ENCODE measurements at places on chromosomes 16 and 17.

GRCh38 chr16:54703339-54703738, 227.3 kb upstream of the IRX5 start:
- DNase-seq = peak; percentile 10

DNA sequence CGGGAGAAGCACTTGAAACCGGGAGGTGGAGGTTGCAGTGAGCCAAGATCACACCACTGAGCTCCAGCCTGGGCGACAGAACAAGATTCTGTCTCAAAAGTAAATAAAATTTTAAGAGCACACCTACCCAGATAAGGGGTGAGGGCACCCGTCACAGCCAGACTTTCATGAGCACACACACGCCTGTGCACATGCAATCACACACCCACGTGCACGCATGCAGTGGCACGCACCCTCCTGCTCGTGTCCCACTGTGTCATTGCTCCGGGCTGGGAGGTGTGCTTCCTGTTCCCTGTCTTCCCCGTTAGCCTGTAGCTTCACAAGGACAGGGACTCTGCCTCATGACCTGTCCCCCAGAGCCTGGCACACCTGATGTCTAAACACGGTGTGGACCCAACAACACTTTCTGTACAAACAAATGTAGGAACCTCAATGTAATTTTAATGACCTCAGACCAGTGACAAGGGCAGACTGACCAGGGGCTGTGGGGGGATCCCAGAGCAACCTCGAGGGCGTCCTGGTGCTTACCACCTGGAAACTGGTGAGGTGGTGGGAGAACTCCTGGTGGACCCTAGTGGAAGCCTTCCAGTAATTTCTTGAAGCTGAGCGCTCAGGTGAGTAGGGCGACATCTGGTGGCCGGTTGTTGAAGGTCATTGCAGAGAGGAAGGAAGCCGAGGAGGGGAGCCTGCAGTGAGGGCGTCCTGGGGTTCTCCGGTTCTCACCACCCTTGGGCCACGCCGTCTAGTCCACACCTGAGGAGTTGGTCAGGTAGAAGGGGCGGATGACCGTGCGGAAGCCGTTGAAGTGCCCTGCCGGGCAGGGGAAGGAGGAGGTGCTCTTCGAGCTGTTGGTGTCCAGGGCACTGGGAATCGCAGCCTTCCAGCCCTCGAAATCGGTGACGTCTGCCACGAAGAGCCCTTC, 8.6 kb downstream of the LGALS3BP start:
- DNase-seq = peak; percentile 63

DNA sequence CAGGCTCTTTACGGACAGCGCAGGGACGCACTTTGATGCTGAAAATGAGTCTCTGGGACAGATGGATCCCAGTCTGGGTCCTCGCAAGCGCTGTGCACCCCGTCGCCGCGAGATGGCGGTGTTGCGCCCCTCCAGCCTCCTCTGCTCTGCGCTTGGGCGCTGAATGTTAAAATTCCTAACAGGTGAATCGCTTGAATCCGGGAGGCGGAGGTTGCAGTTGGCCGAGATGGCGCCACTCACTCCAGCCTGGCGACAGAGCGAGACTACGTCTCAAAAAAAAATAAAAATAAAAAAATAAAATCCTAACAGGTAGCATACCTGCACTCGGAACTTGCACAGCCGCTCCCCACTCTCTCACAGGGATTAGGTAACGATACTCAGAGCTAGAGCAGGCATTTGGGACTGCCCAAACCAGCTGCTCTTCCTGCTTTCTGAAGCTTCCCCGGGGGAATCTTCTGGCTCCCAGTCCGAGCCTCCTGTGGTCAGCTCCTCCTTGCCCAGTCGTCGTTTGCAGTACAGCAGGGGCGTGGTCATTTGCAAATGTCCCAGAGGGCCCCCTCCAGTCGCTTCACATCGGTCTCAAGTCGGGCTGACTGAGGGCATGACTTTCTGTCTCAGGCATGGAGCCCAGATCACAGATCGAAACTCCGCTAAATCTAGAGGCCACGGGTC, 26.2 kb upstream of the OSGIN1 start:
- peak; percentile 8 for DNase-seq

DNA sequence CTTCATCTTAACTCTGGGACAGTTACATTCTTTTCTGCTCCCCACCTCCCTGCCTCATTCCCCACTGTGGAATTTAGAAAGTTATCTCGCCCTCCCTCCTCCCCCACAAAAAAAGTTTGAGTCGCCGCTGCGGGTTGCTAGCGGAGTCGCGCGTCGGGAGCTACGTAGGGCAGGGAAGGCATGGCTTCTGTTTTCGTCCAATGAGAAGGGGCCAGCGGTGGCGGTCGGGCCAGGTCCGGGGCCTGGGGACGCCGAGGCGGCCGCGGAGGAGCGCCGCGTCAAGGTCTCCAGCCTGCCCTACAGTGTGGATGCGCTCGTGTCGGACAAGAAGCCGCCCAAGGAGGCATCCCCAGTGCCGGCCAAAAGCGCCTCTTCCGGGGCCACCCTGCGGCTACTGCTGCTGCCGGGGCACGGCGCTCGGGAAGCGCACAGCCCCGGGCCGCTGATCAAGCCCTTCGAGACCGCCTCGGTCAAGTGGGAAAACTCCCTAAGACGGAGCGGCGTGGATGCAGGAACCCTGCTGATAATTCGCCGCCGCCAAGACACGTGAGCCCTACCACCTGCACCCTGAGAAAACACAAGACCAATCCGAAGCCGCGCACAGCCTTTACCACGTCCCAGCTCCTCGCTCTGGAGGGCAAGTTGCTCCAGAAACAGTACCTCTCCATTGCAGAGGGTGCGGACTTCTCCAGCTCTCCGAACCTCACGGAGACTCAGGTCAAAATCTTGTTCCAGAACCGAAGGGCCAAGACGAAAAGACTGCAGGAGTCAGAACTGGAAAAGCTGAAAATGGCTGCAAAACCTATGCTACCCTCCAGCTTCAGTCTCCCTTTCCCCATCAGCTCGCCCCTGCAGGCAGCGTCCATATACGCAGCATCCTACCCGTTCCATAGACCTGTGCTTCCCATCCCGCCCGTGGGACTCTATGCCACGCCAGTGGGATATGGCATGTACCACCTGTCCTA, 8.9 kb downstream of the OR4D1 start:
- DNase-seq = no peak

- DNase-seq = peak; percentile 50
Observed at GRCh38 chr16:50238868-50239301, 27.5 kb upstream of the ADCY7 start.

- DNase-seq = no peak
Observed at GRCh38 chr16:82259731-82260130, 89.7 kb upstream of the MPHOSPH6 start.

- no peak for DNase-seq
Observed at GRCh38 chr16:84703681-84704080, 3.9 kb downstream of the USP10 start.

GRCh38 chr16:56306690-56307533, 115.6 kb downstream of the GNAO1 start:
- DNase-seq = no peak

DNA sequence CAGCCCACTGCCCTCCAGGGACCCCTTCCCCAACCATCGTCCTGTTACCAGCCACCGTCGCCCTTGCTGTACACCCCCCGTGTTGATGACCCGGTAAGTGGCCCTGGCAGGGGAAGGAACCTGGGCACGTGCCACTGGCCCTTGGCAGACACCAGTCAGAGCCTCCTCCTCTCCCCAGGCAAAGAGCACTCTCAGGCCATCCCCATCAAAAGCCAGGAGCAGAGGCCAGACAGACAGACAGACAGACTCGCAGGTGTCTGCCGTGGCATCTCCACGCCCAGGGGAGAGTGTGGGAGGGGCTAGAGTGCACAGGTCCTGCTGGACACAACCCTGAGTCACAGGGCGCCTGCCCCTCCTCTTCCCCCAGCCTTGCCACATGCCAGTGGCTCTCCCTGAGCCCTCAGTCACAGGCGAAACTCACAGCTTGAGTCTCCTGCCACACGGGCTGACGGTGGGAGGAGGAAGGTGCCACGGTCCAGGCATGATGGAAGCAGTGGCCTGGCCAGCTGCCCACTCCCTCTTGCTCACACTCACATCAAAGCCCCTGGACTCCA, 7.8 kb downstream of the CLCN7 start:
- DNase-seq = no peak

GRCh38 chr17:27990100-27990499, 52.4 kb upstream of the NLK start:
- no peak for DNase-seq

GRCh38 chr17:66357037-66357436, 54.6 kb downstream of the PRKCA start:
- DNase-seq = no peak

DNA sequence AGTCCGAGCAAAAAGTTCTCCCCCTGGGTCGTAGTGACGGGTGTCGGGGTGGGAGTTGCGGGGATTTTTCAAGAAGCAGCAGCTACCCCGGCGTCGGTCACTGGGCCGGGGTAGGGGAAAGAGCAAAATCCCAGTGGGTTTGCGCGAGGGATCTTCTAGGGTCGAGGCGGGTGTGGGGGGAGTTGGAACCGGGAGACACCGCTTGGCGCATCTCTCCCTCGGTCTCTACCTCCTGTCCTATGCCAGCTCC, 2.3 kb upstream of the UBTF start:
- no peak for DNase-seq

DNA sequence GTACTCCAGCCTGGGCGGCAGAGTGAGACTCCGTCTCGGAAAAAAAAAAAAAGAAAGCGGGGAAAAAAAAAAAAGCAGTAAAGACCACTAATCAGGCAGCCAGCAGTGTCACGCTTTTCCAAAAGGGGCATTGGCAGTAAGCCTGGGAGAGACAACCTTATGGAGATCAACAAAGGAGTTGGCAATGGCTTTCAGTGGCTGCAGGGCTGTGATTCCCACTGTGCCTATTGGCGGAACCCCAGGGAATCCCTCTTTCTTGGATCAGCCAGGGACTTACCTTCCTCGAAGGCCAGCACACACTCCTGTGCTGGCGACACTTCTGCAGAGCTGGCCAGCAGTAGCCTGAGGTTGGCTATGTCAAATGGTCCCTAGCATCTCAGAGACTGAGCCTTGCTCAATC, 43.2 kb upstream of the ZFHX3 start:
- no peak for DNase-seq

- no peak for DNase-seq
Observed at GRCh38 chr16:72604375-72604774, 432.4 kb upstream of the PMFBP1 start.

DNA sequence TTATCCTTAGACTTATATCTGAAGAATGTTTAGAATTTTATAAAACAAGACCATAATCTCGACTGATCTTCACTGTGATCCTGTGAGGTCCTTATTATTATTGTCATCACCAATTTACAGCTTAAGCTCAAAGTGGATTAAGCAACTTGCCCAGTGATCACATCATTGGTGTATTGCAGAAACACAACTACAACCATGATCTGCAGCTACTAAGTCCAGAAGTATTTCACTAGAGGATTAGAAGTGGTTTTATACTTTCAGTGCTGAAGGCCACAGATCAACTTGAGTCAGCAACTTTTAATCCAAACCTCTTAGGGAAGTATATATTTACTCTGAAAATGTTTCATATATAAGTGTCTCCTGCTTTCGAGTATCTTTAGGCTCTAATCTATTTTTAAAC, 624.3 kb upstream of the SOX9 start:
- no peak for DNase-seq

GRCh38 chr17:8474826-8475225, 39.1 kb downstream of the NDEL1 start:
- no peak for DNase-seq

GRCh38 chr17:64005734-64006167, 7.6 kb downstream of the PRR29 start:
- no peak for DNase-seq

DNA sequence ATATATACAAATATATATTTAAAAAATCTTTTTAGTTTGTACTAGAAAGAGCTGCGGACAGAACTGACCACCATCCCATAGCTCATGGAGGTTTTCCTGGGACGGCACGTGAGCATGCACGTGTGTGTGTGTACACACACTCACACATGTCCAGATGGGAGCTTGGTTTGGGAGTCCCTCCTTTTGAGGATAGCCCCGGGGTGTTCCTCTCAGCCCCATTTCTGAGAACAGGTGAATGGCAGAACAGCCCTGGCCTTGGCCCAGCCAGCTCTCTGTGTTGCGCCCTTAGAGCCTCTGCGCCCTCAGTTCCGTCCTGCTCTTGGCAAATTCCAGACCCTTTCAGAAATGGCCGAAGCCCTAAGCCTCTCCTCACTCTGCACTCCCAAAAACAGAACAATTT, 70.1 kb downstream of the AMFR start:
- DNase-seq = no peak

DNA sequence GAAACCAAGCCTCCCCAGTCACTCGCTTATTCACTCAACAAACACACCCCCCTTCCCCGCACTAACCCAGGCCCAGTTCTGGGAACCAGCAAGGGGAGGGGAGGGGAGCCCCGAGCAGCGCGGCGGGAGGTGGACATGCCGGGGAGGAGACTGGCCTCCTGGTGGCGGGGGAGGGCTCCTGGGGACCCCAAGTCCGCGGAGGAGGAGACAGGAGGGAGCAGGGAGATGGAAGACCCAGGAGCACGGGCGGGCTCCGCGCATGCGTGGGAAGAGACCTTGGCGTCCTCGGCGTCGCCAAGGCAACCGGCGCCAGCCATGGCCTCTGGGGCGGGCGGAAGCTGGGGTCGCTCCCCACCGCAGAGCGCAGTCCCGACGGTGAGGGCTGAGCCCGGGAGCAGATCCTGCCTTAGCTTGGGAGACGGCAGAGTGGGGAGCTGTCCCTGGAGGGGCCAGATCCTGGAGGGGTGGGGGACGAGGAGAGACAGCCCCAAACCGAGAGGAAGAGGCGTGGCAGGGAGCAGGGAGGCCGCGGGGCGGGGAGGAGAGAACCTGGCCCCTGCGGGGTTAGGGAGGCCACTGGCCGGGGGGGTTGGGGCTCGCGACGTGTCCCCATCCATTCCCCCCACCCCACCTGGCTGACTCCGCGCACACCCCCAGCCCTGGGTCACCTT, at the start of gene PRR29:
Gene PRR29, plus strand, starts transcription at position 302 of the 671 bp plus-strand sequence. Its CDS starts 14 bp downstream, at position 316.
- DNase-seq = peak; percentile 63

DNA sequence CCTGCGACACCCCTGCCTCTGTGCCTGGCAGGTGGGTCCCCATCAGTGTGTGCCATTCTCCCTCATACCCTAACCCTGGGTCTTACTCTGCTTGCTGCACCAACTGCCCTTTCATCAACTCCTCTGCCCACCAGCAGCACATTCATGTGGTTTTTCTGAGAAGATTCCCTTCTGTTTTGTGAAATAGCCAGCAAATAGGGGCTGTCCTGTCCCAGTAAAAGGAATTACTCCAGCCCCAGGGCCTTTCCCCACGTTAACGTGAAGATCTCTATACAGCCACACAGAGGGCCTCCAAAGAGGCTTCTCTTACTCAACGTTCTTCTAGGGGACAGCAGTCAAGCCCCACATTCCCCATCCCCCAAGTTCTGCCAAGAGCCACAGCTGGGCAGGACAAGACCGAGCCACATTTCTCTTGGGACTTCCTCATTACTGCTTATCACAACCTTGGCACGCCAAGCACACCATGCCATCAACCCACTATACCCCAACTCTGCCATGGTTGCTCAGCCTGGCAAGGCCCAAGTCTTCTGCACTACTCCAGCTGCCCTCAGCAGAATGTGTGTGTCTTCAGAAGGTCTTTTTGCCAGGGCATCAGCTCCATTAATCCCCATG, 18.7 kb upstream of the CCL2 start:
- DNase-seq = no peak

DNA sequence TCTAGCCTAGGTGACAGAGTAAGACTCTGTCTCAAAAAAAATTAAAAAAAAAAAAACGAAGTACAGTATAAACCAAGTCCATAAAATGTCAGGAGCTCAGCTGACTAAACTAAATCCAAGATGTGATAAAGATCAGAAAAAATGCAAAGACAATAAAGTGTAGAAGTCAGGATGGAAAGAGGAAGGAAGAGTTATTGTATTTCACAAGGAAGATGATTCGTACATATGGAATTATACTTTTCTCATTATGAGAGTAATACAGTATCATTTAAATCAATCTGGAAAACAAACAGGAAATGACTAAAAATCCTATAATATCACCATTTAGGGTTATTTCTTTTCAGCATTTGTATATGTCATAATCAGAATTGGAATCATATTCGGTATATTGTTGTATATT, 11.4 kb upstream of the APOH start:
- no peak for DNase-seq
